ENCODE measurements at places on chromosomes 16 and 17. TPM values are rescaled to one million over a fixed set of nuclear protein-coding genes. Genes with fewer than 3 reads are reported as not detected.

TTC19 gene
- total RNA-seq: 37.5 TPM

CCL8 gene
- not detected for total RNA-seq

VAT1L gene
- 0.26 TPM for total RNA-seq

SYNGR3 gene
- total RNA-seq: 0.66 TPM
